NAMALWA (cell line): ENCODE measurements at places on chromosomes 7 and 10.
A peak's percentile ranks its signal among the peaks of the same experiment; 100 is the strongest.

- no peak for DNase-seq
Measured at GRCh38 chr10:79266543-79267312, 80.5 kb upstream of the PPIF start.

- no peak for DNase-seq
Measured at GRCh38 chr10:132957981-132958882, 15.9 kb upstream of the CFAP46 start.

GRCh38 chr7:33114976-33115375 lies 5.8 kb upstream of the RP9 start:
- no peak for DNase-seq

- DNase-seq: no peak
Measured at GRCh38 chr7:46969303-46970130, 612.4 kb downstream of the TNS3 start.

DNA sequence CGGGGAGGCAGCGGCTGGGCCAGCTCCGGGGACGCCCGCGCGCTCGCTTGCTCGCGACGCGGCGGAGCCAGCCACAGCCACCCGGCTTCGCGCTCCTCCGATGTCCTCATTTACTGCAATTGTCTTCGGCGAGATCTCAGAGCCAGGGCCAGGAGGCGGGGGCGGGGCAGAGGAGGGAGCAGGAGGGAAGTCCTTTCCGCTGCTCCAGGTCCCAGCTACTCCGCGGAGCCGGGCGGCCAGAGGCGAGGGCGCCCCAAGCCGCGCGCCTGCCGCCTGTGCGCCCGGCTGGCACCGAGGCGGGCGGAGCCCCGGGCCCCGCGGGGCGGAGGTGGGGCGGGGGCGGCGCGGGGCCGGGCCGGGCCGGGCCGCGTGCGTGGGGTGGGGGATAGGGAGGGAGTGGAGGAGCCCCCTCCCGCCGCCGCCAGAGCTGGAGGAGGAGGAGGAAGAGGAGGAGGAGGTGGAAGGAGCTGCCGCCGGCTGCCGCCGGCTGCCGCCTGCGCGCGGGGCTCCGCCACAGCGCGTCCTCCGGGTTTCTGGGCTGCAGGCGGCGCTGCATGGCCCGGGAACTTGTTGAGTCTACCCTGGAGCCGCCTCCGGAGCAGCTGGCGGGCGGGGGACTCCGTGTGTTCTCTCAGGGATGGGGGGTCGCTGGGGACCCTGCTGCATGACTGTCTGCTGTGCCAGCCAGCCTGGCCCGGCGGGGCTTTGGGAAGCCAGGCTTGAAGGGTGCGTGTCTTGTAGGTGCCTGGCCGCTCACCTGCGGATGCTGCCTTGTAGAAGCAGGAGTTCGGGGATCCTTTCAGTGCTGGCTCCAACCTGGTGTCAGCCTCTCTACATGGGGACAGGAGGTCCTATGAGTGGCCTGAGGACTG lies at the start of gene INSYN2A:
Gene INSYN2A, minus strand, starts transcription at position 310 of the 872 bp plus-strand sequence. CDS start 20,196 bp downstream, outside the sequence.
- no peak for DNase-seq

GRCh38 chr10:26733750-26734568 lies 36.5 kb downstream of the PDSS1 start:
- DNase-seq: no peak

DNA sequence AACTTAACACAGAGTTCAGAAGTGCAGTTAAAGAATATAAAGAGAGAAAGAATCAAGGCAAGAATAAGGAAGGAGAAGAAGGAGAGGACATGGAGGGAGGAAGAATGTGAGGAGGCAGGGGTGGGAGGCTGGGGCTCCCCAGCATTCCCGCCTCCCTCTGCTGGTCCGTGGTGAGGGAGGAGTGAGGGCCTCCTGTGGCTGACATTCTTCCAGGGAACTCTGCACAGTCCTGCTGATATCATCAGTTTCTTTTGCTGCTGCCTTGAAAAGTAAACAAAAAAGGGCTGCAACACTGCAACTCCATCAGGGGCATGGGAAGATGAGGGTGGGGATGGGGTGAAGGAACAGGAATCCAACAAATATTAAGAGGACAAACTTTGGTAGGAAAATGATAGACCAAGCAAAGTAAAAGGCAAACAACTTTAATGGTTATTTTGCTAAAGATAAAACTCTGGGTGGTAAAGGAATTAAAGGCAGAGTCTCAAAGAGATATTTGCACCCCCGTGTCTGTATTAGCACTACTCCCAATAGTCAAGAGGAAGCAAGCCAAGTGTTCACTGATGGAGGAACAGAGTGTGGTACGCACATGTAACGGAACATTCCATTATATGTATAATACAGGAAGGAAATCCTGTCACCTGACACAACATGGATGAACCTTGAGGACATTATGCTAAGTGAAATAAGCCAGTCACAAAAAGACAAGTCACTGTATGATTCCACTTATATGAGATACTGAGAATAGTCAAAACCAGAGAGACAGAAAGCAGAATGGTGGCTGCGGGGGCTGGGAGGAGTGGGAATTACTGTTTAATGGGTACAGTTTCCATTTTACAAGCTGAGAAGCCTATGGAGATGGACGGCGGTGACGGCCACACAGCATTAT lies 8.0 kb upstream of the SPOCK2 start:
- no peak for DNase-seq

DNA sequence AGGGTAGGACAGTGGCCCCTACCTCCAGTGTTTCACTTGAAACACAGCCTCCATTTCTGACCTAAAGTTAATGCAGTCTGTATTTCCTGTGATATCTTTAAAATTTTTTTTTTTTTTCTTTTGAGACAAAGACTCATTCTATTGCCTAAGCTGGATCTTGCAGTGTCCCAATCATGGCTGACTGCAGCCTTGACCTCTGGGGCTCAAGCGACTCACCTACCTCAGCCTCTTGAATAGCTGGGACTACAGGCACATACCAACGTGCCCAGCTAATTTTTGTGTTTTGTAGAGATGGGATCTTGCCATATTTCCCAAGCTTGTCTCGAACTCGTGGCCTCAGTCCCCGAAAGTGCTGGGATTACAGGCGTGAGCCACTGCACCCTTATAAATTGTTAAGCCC lies 16.7 kb upstream of the MGAM2 start:
- DNase-seq: no peak

DNA sequence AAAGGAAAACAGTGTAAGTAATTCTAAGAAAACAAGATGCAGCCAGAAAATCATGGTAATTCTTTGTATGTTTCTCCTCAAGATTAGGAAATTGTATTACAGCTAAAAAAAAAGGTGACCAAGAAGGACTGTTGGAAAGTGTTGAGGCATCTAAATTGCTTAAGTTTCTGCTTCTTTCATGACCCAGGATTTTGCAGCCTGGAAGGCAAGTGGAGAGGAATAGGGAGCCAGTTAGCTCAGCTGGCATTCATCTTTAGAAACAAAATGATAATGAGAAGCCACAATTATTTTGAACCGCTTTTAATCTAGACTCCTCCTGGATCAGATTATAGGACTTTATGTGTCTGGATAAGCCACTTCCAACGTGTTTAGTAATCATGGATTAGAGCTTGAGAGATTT lies 56.8 kb upstream of the TMEM229A start:
- no peak for DNase-seq

GRCh38 chr10:132449811-132450181 lies 52.8 kb downstream of the PWWP2B start:
- DNase-seq: no peak

- DNase-seq: peak; percentile 86
Measured at GRCh38 chr7:31134246-31135188, 82.4 kb downstream of the ADCYAP1R1 start.

- DNase-seq: peak; percentile 3
Measured at GRCh38 chr10:80281292-80281691, 8.2 kb downstream of the MAT1A start.

- no peak for DNase-seq
Measured at GRCh38 chr10:103726637-103727036, 128.7 kb downstream of the SH3PXD2A start.

GRCh38 chr7:31835471-31835870 lies 148.5 kb downstream of the PPP1R17 start:
- no peak for DNase-seq

DNA sequence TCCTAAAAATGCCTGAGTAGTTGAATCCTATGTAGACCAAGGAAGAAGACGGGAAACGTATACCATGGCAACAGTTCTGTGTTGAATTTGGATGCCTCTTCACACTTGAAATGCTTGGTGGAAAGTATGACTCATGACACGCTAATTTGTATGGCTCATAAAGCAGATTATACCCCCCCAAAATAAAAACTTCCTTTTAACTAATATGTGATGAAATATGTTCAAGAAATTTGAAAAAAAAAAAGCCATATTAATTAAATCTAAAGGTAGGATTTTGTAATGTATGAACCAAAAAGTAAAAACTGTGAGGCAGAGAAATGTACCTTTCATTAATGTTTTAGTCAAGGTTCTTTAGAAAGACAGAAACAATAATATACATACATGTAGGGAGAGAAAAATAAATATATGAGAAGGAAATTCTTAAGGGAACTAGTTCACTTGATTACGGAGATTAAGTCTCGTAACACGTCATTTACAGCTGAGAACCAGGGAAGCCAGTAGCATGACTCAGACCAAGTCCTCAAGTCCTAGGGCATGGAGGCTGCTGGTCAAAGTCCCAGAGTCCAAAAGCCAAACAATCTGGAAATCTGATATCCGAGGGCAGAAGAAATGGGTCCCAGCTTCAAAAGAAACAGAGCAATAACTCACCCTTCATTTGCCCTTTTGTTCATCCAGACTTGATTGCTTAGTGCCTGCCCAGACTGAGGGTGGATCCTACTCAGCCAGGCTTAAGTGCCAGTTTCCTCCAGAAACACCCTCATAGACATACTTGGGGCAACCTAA lies 485.1 kb downstream of the SEMA3D start:
- DNase-seq: peak; percentile 15

GRCh38 chr7:50826371-50827172 lies 43.9 kb upstream of the GRB10 start:
- no peak for DNase-seq

- no peak for DNase-seq
Measured at GRCh38 chr7:79287981-79288380, 165.5 kb downstream of the MAGI2 start.

DNA sequence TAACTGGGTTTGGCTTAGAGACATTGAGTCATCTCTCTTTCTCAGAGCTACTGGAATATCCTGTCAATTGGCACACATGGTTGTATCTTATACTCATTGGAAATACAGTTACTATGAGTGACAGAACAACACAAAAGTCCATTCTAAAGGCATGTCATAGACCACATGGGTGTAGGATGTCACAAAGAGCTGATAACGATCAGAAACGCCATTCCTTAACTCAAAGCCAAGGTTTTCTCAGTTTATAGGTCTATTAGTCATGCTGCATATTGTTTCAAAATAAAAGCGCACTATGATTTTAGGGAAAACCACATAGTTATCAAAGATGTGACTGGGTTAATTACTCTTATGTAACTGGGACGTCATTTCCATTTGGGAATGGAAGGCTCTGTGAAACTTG lies 147.2 kb upstream of the FAM171A1 start:
- no peak for DNase-seq

GRCh38 chr10:36533861-36534260 lies 591.5 kb upstream of the ANKRD30A start:
- no peak for DNase-seq

DNA sequence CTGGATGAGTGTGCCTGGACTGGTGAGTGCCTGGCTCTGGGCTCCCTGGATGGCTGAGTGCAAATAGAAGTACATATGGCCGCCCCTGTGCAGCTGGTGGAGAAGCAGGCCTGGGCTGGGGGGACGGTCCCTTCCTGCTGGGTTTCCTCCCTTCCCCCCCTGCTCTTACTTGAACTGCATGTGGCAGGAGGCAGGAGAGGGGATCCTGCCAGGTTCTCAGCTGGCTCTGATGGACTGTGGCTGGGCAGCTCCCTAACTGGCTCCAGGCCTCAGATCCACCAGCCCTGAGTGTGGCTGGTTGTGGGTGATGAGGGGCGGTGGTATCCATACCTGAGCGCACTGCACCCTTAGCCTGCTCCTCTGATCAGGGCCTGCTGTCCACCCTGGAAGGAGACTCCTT lies 26.9 kb downstream of the ADCY1 start:
- no peak for DNase-seq

GRCh38 chr10:19816411-19817230 lies at the start of gene PLXDC2:
PLXDC2 (plus strand) TSS chr10:19816432.
- no peak for DNase-seq

- DNase-seq: no peak
Measured at GRCh38 chr10:112774798-112775197, 175.2 kb upstream of the TCF7L2 start.

DNA sequence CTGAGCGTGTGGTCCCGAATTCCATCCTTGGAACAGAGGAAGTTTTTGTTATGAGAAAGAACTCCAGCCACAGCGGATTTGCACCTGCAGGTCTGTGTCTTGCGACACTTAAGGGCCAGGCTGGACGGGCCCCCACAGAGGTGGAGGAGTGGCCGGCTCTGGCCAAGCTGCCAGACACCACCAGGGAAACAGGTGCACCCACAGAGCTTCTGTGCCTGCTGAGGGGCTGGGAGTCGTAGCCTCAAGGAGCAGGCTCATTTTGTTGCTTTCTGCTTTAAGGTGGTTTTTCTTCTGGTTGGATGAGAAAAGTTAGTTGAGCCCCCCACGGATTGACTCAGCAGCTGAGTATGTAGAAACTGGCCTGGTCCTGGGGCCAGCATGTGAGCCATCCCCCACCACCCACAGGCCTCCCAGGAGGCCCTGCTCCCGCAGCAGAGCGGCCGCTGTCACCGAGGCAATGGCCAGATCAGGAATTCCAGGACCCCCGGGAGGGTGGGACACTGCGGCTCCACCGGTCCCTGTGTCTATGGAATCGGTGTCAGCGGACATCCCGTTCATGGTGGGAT lies 41.9 kb downstream of the NKX6-2 start:
- no peak for DNase-seq

GRCh38 chr7:155190688-155191087 lies 107.0 kb upstream of the INSIG1 start:
- peak; percentile 62 for DNase-seq

DNA sequence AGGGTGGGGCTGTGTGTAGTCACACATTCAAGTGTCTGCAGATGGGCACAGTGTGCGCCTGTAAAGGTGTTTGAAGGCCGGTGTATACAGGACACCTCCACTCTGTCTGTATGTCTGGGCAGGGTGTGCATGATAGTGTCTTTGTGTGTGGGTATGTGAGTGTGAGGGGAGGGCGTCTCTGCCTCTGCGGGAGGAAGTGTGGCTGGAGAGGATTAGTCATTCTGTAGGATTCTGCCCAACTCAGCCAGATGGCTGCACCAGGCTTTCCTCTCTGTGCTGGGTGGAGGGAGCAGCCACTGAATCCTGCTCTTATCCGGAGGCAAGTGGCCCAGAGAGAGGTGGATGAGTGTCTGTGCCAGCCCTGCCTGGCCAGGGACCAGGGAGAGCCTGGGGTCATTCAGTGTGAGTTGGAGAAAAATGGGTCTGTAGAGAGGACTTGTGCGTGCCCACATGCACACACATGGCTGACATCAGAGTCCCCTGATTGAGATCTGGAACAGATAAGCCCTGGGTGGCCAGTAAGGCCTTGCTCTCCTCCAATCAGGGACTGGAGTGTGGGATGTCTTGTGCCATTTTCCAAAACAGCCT lies 1.7 kb downstream of the SFXN3 start:
- DNase-seq: no peak

DNA sequence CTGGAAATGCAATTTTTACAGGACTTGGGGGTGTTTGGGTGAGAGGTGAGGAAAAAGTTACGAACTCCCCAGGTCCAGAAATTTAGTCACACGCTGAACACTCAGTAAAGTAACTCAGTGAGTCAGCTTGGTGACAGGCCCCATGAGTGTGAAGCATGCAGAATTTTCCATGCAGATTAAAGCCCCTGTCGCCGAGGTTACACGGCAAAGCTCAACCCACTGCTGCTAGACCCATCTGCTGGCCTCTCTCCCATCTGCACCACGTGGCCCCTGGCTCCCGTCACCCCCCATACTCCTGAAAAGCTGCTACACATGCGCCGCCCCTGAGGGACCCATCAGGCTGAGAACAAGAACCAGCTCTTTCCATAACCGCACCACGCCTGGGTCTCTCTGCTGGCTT lies 7.0 kb upstream of the MMP21 start:
- no peak for DNase-seq
